ENCODE measurements at places on chromosomes 7 and 10.

GRCh38 chr7:116863936-116864500 lies 1.6 kb downstream of the CAPZA2 start:
- DNase-seq: no peak

DNA sequence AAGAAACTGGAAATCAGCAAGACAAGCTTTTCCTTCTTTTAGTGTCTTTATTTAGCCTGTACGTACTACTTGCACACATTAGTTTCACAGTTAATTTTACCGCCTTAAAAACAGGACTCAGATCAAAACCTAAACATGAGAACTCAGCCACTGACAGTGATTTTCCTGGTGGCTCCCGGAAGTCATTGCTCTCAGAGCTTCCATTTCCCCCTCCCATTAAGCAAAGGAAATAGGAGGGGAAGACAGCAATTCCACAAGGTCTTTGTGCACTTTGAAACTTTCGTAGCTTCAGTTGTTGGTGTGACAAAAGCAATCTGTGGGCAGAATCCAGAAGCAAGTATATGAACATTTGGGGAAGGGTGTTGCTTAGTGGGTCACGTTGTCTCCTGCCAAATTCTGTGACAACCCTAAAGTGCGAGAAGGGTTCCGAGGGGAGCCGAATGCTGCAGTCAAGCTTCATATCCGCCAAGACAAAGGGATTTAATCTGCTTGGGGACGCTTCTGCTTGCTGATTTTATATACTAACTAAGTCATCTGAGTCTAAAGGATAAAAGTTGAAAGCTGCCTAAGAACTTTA lies 30.4 kb downstream of the FAM53B start:
- no peak for DNase-seq

GRCh38 chr7:28958235-28958979 lies at the start of gene TRIL:
TSS of gene TRIL (minus strand) at chr7:28958330. CDS start at chr7:28958046, 284 bp downstream.
- DNase-seq: peak; percentile 75

DNA sequence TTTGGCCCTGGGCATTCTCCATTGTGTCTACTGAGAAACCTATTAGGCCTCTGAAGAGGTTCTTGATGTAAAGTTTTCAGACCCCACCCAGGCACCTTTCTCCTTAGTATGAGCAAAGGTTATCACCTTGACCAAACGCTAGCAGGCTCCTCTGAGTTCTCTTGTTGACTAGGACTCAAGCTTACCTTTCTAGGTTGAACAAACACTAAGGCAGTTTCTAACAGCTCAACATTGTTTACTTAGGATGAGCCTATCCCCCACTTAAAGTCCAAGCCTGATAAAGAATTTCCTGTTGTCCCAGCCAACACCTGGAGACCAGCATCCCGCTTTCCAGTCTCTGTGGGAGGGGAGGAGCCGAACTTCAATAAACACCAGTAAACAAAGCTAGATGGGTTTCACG lies 26.3 kb upstream of the ITGB8 start:
- no peak for DNase-seq

DNA sequence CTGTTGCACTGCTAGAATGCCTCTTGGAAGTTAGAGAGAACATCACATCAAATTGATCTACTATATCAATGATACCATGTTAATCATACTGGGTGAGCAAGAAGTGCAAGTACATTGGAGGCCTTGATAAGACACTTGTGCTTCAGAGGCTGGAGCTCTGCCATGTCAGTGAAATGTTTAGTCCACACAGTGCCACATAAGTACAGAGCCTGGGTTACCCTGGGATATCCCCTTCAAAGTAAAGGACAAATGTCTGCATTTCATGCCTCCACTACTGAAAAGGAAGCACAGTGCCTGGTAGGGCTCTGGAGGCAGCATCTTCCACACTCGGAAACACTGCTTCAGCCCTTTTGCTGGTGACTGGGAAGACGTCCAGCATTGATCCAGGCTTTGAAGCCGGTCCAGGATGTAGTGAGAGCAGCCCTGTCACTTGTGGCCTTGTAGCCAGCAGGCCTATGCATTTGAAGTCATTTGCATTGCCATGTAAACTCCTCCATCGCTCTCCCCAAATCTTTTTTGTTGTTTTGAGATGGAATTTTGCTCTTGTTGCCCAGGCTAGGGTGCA lies 15.7 kb upstream of the STN1 start:
- no peak for DNase-seq

- DNase-seq: no peak
Measured at GRCh38 chr7:114930107-114930661, 8.3 kb downstream of the MDFIC start.
